ENCODE measurements at places on chromosomes 3 and 15.

DNA sequence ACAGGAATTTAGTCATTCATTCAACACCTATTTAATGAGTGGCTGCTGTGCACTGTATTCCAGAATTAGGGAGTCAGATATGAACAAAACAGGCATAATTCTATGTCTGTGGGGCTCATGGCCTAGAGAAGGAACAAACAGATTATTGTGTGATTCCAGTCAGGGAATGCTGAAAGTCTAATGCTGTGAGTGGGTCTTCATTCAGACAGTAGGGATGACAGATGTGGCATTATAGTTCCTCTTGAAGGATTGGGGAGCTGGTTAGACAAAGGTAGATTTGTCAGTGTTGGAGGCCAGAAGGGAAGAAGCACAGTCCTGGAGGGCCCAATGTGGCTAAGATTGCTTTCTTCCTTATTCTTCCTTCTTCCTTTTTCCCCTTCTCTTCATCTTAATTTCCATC, 226.4 kb upstream of the EIF1B start:
- DNase-seq: no peak

DNA sequence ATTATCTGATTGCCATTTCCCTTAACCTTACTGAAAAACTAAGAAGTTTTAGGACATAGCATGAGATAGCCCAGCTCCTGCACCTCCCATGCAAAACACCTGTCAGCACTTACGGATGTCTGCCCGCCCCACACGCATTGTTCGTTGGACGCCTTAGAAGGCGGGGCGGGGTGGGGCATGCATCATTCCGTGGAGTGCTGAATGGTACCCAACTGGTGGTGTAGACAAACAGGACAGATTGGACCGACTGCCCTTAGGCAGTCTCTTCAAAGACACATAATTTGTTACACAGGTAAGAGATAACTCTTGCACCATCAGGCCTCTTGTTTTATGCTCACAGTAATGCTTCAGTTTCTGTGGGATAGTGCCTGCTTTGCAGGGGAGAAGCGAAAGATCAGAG, 93.8 kb downstream of the SMAD6 start:
- DNase-seq: peak; percentile 26

DNA sequence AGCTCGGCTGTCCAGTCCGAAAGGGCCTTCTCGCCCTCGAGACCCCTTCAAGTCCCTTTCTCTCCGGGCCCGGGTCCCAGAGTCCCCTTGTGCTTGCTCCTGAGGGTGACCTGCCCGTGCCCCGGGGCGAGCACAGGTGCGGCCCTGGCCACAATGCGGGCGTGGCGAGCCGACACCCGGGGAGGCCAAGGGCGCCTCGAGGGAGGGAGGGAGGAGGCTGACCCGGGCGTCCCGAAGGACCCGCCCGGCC, 810 bp upstream of the MEF2A start:
- no peak for DNase-seq

DNA sequence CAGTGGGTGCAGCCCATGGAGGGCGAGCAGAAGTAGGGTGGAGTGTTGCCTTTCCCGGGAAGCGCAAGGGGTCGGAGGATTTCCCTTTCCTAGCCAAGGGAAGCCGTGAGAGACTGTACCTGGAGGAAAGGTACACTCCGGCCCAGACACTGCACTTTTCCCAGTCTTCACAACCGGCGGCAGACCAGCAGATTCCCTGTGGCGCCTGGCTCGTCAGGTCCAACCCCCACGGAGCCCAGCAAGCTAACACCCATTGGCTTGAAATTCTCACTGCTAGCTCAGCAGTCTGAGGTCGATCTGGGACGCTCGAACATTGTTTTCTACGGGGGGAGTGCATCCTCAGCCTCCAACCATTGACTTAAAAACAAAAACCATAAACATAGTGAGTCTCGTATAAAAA, 26.5 kb downstream of the CCNB2 start:
- no peak for DNase-seq

- DNase-seq: no peak
Measured at GRCh38 chr3:178705925-178706324, 169.7 kb downstream of the KCNMB2 start.

DNA sequence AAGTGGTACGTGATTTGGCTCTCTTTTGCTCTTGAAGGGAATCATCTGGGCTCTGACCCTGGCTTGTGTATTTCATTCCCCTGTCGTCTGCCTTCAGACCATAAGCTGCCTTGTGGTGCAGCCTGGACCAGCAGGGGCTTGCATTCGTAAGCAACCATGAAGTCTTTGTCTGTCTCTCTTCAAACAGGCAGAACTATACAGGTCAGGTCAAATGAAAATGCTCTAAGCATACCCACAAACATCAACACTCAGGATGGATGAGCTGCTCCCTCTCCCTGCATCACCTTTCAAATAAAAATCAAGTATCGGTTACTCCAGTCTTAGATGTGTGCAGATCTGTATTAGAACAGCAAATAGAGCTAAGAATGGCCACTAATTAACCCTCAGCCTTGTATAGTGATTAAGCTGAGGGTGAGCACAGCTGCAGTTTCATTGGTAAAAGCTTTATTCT, 268.6 kb upstream of the UBE2E1 start:
- DNase-seq: no peak

DNA sequence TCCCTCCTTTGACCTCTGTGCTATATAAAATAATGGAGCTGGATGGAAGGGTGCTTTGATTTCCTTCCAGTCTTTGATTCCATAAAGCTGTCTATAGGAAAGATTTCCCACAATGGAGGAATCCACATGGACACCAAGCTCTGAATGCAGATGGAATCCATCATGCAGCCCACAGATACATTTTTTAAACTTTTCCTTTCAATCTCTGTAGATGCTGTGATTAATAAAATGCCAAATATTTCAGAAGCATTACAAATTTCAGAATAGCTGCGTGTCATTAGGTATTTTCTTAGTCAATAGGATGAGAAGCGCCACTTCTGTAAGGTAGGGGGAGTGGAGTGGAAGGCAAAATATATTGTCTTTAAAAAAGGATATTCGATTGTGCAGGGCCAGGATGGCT, 489.0 kb downstream of the NTRK3 start:
- DNase-seq: no peak

DNA sequence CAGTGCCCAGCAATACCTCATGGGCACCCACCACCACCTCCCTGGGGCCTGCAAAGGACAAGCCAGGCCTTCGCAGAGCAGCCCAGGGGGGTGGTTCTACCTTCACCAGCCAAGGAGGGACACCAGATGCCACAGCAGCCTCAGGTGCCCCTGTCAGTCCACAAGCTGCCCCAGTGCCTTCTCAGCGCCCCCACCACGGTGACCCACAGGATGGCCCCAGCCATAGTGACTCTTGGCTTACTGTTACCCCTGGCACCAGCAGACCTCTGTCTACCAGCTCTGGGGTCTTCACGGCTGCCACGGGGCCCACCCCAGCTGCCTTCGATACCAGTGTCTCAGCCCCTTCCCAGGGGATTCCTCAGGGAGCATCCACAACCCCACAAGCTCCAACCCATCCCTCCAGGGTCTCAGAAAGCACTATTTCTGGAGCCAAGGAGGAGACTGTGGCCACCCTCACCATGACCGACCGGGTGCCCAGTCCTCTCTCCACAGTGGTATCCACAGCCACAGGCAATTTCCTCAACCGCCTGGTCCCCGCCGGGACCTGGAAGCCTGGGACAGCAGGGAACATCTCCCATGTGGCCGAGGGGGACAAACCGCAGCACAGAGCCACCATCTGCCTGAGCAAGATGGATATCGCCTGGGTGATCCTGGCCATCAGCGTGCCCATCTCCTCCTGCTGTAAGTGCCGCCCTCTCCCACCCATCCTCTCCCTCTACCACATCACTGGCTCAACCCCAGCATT, 19.2 kb upstream of the BFSP2 start:
- no peak for DNase-seq

DNA sequence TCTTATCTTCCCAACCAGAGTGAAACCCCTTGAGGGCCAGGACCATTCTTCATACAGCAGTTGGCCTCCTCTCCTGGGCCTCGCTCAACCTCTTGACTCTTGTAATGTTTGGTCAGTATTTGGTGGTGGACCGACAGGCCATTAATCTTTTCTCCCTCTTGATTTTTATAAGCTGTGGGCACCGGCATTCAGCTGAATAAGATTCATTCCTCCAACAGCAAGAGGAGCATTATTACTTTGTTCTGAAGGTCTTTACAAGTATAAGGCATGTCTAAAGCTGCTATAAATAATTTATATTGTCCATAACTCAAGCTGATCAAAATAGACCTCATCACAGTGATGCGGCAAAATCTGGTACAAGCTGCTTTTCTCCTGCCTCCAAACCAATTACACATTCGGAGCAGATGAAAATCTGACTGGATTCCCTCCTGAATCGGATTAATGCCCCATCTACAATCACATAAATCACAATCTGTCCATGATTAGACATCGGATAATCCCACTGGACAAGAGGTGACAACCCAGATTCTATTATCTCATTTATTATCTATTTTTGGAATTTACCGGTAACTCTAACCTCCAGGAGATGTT, 8.4 kb upstream of the ISL2 start:
- DNase-seq: no peak

GRCh38 chr15:62248277-62248984, 83.3 kb upstream of the C2CD4B start:
- no peak for DNase-seq

DNA sequence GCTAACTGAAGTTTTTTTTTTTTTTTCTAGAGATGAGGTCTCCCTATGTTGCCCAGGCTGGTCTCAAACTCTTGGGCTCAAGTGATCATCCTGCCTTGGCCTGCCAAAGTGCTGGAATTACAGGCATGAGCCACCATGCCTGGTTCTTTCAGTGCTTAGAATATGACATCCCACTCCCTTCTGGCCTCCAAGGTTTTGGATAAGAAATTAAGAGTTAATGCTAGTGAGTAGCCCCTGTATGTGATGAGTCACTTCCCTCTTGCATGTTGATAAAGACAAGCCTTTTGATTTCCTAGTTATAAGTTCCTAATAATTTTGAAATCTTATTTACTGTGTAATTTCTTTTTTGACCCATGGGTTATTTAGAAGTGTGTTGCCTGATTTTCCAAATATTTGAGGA, 35.7 kb upstream of the DNAJC19 start:
- DNase-seq: no peak

GRCh38 chr15:91860498-91860897, 7.0 kb downstream of the SLCO3A1 start:
- DNase-seq: no peak

DNA sequence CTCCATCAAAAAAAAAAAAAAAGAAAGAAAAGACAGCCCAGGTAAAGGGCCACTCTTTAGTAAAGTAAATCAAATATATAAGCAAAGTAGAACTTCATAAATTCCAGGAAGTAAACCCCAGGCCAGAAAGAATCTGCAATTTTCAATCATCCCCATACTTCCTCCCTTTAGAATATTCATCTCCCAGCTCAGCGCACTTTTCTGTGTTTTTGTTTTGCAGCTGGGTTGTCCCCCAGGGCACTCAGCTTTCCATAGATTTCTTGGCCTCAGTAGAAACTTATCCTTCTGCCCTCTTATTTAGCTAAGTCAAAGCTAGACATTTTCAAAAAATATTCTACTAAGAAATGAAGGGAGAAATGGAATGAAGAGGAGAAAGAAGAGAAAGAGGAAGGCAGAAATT, 24.0 kb upstream of the SPRED1 start:
- no peak for DNase-seq

DNA sequence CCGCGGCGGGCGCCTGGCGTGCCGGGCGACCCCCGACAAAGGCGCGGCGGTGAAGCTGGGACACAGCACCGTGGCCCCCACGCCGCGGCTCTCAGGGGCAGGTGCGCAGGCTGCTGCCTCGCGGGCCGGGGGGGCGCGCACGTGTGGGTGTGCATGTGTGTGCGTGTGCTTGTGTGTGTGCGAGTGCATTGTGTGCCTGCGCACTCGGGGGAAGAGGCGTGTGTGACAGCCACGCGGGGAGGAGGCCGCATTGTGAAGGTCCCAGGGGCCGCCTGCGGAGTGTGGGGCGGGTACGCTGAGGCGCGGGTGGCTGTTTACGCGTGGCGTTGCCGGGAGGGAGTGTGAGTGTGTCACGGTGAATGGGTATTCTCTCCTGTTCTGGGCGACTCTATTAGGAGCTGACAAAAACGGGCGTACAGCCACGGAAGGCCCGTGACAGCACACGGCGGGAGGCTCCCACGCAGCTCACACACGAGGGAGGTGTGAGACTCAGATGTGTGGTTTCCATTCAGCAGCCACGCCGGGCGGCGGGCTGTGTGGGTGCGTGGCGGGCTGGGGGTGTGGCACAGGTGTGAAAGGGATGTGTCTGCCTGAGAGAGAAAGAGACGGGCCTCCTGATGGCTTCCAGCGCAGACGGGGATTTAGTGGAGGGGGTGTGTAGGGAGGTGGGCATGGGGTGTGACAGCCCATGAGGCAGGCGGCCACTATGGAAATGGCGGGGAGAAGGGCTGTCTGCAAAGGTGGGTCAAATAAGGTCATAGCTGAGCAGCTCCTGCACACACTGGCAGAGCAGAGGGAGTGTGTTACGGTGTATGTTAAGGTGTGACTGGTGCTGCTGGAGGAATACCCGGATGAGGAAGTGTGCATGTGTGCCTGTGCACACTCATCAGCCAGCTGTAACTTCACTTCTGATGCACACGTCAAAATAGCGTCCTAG, 750 bp downstream of the PODXL2 start:
- DNase-seq: no peak

DNA sequence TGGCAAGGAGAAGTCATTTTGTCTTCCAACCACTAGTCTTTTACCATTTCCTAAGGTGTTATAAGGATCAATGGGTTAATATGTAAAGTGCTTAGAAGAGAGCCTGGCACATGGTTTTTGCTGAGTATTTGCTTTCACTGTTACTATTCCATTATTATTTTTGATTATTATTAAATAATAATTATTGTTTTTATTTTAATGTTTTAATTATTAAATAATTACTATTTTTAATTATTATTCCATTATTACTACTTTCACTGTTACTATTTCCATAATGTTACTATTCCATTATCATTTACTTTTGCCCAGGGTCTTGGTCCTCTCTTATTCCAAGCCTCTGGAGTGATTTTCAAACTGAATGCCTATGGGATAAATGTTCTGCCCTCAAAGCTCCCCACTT, 48.5 kb downstream of the FSTL1 start:
- DNase-seq: no peak

DNA sequence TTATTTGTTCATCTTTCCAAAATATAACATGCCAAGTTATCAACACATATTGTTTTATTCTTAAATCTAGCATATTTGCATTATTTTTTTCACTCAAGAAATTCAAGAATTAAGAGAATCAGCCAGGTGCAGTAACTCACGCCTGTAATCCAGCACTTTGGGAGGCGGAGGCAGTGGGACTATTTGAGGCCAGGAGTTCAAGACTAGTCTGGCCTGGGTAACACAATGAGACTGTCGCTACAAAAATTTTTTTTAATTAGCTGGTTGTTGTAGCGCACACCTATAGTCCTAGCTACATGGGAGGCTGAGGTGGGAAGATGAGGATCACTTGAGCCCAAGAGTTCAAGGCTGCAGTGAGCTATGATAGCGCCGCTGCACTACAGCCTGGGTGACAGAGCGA, 10.5 kb downstream of the DCUN1D1 start:
- DNase-seq: no peak
